ENCODE measurements at places on chromosomes 3 and 15.

- no peak for DNase-seq
These were observed 1061.9 kb downstream of the FHIT start for GRCh38 chr3:60189304-60189703.

GRCh38 chr3:45134758-45135521, 11.2 kb downstream of the CDCP1 start:
- DNase-seq = peak; percentile 21

- peak; percentile 63 for DNase-seq
These were observed 6.7 kb downstream of the CA12 start for GRCh38 chr15:63374686-63375520.

DNA sequence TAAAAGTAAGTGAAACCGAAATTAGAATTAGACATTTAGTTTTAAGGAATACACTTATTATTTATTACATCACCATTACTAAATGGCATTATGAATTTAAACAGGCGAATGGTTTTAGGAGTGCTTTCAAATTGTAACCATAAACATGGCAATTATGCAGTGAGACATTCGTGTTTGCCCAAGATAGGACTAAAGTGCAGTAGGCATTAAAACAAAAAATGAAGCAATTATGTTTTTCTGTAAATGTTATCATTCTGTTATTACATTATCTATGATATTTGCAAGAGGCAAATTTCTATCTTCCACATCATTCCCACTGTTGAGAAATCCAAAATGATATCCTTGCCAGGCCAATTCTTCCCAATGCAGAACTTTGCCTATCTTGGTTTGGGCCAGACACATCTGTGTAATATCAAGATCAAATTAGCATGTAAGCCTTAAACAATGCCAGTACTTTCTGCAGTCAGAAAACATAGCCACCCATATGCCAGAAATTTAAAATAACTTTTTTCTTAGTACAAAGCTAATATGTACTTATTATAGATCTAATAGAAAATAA, 156.9 kb downstream of the ATP8B4 start:
- no peak for DNase-seq

DNA sequence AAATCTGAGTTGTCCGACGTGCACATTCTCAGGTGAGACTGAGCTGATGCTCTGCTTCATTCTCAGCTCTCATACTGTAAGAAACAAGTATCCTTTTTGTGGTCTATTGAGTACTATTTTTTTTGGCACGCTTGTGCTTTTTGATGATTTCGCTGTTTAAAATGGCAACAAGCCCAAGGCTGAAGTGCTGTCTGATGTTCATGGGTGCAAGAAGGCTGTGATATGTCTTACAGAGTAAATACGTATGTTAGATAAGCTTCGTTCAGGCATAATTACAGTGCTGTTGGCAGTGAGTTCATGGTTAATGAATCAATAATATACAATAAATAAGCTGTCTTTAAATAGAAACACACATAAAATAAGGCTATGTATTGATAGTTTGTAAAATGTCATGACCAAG, 27.2 kb downstream of the AQR start:
- DNase-seq = no peak

GRCh38 chr3:33645060-33645647, 72.9 kb downstream of the CLASP2 start:
- peak; percentile 39 for DNase-seq

GRCh38 chr3:100546020-100546744, 53.8 kb downstream of the TMEM45A start:
- no peak for DNase-seq

DNA sequence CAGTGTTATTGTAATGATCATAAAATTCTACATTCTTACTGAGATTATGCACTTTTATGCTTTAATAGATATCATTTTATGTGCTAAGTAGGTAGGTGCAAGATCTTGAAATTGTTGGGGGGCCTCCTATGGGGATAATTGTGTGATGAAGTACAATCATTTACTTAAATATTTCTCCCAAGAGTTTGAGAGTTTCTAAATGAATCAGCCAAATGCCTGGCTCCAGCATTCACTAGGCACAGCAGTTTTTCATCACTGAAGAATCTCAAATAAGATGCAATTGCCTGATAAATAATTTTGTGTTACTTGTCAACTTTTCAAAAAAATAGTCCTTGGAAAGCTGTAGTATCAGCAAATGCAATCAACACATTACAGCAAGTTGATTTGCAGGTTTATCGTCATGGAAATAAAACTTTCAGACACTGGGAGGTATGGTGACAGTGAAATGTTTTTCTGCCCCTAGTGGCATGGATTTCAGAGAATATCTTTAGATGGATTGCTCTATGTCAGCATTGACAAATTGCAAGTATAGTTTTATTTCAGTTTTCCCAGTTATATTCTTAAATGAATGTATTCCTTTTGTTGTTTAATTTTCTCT, 167.1 kb downstream of the NEK11 start:
- peak; percentile 12 for DNase-seq

GRCh38 chr3:16789344-16790120, 95.2 kb upstream of the PLCL2 start:
- no peak for DNase-seq

GRCh38 chr3:9703240-9703639, 393 bp upstream of the CPNE9 start:
- no peak for DNase-seq

GRCh38 chr3:177665122-177665808, 468.0 kb upstream of the TBL1XR1 start:
- DNase-seq = no peak

DNA sequence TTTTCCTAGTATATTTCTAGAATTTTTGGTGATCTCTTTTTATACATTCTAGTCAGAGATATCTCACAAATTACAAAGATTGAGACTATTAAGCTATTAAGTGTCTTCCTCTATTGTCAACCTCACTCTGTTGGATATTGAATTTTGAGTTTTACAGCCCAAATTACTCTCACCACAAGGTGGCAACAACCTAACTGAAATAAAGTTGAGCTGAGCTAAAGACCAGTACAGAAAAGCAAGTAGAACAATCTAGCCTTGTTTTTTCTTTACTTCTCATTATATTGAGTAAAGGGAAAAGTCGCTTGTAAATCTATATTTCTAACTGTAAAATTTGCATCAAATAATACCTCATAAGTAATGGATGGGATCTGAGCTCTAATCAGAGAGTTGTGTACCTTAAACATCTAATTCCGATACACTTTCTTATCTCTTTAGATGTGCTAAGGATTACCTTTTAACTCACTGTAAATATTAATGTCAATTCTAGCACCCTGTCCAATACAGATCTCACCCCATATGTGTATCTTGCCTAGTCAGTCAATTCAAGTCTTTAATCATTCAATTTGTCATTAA, 13.6 kb upstream of the COMMD2 start:
- DNase-seq = peak; percentile 36

GRCh38 chr15:64582202-64582601, 121.8 kb downstream of the ZNF609 start:
- DNase-seq = no peak

DNA sequence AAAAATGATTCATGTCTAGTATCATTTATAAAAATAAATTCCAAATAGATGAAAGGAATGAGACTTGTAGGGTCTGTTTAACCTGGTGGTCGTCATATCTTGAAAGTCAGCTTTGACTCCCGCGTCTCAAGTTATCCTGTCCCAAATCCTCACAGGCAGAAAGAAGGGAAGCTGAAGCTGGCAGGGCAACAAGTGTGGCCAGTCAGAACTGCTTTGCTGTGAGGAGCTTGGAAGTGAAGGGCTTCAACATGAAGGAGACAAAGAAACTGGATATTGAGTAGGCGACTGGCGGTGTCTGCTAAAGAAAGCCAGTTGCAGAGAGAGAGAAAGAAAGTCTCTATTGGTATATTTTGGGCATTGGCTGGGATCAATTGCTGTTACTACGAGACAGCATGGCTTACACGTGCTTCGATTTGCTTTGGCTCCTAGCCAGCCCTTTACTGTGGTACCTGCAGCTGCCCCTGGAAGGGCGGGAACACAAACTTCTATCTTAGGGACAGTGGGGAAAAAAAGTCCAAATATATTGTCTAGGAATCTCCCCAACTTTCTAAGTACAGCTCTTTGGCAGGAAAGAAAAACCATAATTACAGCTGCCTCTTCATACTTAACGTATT, 107.2 kb downstream of the CHST2 start:
- DNase-seq = no peak

- DNase-seq = no peak
These were observed 3.6 kb downstream of the POU1F1 start for GRCh38 chr3:87272718-87273341.

DNA sequence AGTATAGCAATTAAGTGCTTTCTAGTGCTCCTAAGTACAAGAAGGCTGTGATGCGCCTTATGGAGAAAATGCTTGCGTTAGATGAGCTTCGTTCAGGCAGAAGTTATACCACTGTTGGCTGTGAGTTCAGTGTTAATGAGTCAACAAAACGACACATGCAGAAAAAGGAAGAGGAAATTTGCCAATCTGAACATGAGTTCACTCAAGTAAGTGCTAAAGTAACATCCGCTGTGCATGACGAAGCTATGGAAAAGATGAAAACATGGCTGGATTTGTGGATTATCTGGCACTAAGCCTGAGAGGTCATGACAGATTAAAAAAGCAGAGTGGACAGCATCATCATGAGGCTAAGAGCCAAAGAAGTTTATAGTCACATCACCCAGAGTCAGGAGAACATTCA, 36.9 kb downstream of the SH3BP5 start:
- DNase-seq = peak; percentile 61

- no peak for DNase-seq
These were observed 167.5 kb upstream of the HES1 start for GRCh38 chr3:193968380-193968974.

GRCh38 chr3:166209701-166210100, 372.5 kb upstream of the BCHE start:
- no peak for DNase-seq

DNA sequence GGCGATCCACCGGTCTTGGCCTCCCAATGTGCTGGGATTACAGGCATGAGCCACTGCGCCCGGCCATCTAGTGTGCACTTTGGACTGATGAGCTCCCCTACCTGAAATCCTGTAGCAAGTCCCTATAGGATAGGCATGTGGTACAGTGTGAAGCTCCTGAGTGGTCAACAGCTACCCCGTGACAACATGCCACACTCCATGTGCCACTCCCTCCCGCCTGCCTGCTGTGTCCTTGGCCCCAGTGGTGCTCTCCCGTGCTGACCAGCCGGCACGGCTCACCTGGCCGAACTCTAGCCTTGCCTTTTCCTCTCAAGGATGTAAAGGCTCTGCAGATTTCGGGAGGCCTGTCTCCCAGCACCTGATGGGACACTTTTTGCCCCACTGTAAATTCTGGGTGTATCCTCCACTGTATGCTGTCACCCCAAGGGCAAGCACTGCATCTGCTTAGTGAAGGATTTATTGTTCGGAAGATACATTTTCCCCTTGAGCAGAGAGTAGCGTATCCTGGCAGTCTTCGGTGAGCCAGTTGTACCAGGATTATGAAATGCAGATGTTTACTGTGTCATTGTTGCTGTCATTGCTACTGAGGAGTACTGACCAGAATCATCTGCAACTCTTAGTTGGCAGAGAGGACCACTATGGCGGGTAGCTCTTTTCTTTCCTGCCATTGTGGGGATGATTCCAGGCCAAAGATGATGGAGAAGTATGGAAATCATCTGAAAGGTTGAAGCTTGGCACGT, 64.7 kb downstream of the IGF1R start:
- DNase-seq = peak; percentile 27
